ENCODE measurements at places on chromosomes 6 and 20. TPM values are rescaled to one million over a fixed set of nuclear protein-coding genes. Genes with fewer than 3 reads are reported as not detected.

The TAAR5 gene
- not detected for total RNA-seq

The HDGFL1 gene
- total RNA-seq: not detected

GRCh38 chr20:35711588-35712209 lies 12.5 kb downstream of the ROMO1 start:
- no peak for DNase-seq

GRCh38 chr6:118844915-118845314 lies 49.0 kb upstream of the ASF1A start:
- no peak for DNase-seq

DNA sequence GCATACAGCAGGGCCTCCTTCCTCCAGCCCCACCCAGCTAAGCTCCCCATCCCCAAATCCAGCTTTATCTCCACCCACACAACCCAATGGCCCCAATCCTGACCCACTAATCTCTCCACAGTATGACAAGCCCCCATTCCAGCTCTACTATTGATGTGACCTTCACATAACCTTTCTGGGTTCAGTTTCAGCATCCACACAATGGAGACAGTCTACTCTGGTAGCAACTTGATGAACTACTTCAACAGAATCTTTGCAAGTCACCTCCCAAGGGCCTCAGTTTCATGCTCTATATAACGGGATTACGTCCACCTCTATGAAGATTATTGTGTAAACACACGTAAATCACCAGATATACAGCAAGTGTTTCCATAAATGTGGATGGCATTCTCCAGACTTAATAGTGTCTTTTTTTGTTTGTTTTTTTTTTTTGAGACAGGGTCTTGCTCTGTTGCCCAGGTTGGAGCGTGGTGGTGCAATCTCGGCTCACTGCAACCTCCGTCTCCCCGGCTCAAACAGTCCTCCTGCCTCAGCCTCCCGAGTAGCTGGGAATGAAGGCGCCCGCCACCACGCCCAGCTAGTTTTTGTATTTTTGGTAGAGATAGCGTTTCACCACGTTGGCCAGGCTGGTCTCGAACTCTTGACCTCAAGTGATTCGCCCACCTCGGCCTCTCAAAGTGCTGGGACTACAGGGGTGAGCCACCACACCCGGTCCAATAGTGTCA lies 1.4 kb downstream of the AHCY start:
- no peak for DNase-seq

DNA sequence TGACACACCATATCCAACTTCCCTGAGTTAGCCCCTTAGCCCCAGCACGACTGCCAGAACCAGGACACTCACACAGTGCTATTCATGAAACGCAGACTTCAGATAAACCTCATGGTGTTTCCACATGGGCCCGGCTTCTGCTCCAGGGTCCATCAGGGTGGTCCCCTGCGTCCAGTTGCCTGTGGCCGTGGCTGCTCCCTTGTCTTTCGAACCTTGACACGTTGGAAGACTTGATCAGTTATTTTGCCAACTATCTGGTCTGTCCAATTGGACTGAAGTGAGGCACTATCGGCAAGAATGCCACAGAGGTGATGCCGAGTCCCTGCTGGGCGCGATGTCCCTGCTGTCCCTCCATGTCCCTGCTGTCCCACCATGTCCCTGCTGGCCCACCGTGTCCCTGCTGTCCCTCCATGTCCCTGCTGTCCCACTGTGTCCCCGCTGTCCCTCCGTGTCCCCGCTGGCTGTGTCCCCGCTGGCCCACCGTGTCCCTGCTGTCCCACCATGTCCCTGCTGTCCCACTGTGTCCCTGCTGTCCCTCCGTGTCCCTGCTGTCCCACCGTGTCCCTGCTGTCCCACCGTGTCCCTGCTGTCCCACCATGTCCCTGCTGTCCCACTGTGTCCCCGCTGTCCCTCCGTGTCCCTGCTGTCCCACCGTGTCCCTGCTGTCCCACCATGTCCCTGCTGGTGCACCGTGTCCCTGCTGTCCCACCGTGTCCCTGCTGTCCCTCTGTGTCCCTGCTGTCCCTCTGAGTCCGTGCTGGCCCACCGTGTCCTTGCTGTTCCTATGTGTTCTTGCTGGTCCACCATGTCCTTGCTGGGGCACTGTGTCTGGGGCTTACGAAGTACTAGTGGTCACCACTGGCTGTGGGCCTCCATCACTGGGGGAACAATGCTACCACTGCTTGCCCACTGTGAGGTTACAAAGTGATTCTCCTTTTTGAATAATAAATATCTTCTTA lies 251.4 kb downstream of the DLL1 start:
- no peak for DNase-seq

DNA sequence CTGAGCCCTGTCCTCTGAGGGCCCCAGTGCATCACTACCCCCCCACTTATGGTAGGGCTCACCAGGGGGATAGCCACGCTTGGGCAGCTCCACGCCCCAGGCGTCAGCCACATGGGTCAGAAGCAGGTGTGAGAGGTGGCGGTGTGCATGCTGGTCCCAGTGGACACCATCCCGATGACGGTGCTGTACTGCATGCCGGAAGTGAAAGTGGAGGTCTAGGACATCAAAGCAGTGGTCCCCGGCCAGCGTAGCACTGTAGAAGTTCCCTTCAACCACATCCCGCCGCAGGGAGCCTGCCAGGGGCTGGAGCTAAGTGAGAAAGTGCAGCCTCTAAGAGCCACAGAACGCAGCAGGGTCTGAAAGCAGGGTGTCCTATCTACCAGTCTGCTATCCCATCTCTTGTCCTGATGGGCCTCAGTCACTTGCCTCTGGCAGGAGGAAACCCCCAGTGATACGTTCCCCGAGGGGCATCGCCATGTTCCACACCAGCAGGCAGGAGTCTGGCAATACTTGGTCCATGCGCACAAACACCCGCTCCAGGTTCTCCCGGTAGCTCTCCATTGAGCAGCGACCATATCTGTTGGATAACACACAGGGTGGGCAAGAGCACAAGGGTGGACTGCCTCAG lies 2.2 kb downstream of the PCED1A start:
- no peak for DNase-seq

DNA sequence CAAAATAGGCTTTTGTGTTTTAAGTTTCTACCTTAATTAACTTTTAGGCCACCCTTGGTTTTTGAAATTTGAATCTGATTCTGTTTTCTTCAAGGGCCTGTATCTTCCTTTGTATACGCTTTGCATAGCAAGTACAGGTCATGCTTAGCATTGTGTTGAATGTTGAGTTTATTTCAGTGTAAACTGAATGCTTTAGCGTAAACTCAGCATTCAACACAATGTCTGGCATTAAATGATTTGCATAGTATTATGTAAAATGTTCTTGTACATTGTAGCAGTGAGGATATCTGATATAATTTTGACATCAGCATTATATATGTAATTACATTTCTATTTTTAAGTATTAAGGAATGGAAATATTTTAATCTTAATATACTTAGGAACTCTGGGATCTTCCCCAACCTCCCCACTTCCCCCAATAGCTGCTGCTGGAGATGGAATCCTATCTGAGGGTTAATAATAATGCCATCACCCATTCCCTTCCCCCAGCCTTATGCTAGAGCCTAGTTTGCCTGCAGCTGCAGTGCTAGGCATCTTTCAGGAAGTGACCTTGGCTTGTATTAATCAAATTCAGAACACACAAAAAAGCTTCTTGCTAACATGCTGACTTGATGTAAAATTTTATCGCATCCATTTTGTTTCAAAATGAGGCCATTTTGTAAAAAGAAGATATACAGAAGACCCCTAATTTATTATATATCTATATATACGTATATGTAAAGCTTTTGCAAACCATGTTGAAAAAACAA lies 73.1 kb downstream of the NCOA3 start:
- peak; percentile 41 for DNase-seq

GRCh38 chr6:112360498-112360897 lies 13.4 kb downstream of the RFPL4B start:
- no peak for DNase-seq

DNA sequence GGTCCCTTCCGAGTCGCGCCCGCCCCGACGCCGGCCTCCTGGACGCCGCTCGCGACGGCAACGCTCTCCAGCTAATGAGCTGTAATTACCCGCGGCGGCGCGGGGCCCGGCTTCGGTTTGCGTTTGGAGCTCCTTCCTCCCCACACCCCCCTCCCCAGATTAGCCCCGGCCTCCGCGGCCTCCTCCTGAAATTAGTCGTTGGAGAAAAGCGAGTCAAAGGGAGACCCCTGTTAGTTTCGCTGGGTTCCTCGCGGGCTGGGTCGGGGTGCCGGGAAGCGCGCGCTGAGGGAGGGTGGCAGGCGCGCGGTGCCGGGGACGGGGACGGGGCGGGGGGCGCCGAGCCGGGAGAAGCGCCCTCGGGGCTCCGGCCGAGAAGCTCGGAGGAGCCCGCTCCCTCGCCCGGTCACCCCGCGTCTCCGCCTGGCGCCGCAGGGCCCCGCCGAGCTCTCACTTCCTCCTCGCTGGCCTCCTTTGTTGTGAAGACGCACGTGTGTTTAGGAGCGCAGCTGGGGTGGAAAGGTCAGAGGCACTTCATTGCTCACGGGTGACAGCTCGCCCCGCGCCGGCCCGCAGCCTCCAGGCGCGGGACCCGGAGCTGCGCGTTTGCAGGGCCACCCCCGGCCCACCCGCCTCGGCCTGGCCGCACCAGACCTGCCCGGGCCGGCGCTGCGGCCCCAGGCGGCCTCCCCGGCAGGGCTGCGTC lies 4.9 kb downstream of the FOXC1 start:
- no peak for DNase-seq

DNA sequence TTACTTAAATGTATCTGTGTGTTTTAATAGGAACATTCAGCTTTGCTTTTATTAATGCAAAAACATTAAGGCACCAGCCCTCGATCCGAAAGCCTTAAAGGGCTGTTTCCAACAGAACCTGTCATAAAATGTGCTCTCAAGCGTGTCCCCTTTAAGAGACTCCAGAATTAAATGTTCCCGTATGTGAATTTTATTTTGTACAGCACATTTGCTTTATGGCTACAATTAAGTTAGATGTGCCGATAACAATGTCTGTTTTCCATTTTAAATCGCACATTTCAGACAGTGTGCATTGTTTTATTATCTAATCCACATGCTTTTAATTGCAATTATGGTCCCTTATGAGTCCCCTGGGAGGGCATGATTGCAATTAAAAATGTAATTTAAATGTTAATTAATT lies 198.9 kb downstream of the TSHZ2 start:
- peak; percentile 81 for DNase-seq

- DNase-seq: no peak
These were observed 23.1 kb downstream of the OTOR start for GRCh38 chr20:16771213-16771612.
